T-helper 2 cell (primary cell): ENCODE measurements at places on chromosomes 2 and 18.

DNA sequence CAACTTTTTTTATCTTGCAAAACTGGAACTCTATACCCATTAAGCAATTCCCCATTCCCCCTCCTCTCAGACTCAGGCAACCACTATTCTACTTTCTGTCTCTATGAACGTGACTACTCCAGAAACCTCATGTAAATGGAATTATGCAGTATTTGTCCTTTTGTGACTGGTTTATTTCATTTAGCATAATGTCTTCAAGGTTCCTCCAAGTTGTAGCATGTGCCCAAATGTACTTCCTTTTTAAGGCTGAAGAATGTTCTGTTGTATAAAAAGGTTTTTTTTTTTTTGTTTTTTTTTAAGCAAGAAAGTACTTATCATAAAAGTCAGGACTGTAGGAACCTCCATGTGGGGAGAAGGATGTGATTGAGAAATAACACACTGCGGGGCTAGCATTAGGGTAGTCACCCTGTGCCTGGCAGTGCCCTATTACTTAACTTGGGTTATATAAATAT is 262.9 kb upstream of the FBXO11 start:
- DNase-seq = no peak

GRCh38 chr2:127700527-127701192 is 637 bp upstream of the SFT2D3 start:
- DNase-seq = no peak

DNA sequence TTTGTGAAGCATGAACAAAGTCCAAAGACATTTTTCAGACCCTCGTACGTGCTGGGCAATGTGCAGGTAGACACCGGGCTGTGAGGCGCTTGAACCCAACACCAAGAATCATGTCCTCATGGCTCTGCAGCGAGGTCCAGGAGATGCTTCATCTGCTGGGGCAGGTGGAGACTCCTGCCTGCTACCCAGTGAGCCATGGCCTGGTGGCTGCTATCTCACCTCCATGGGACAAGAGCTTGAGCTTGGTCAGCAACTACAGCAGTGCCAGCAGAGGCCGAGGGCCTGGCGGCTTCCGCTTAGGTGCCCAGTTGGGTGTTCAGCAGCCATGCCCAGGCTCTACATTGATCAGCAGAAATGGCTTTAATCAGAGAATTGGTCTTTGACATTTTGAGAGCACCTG is 281.0 kb upstream of the HS6ST1 start:
- no peak for DNase-seq

DNA sequence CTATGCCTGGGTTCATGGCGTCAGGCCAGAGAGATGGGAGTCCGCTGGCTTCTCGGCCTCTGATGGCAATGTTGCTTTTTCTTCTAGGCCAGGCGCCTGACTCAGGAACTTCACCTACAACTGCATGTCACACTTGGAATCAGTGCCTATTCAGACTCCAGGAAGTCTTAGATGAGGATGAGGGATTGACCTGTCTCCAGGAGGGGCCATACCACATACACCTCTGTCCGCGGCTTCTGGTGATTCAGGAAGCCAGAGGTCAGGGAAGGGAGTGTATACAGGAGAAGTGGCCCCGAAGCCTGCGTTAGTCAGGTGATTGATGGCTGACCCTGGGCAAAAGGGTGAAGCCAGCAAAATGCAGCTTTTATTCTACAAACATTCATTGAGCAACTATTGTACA is 109.1 kb upstream of the RMDN2 start:
- DNase-seq = no peak

GRCh38 chr2:216429428-216429827 is 17.1 kb downstream of the SMARCAL1 start:
- no peak for DNase-seq

DNA sequence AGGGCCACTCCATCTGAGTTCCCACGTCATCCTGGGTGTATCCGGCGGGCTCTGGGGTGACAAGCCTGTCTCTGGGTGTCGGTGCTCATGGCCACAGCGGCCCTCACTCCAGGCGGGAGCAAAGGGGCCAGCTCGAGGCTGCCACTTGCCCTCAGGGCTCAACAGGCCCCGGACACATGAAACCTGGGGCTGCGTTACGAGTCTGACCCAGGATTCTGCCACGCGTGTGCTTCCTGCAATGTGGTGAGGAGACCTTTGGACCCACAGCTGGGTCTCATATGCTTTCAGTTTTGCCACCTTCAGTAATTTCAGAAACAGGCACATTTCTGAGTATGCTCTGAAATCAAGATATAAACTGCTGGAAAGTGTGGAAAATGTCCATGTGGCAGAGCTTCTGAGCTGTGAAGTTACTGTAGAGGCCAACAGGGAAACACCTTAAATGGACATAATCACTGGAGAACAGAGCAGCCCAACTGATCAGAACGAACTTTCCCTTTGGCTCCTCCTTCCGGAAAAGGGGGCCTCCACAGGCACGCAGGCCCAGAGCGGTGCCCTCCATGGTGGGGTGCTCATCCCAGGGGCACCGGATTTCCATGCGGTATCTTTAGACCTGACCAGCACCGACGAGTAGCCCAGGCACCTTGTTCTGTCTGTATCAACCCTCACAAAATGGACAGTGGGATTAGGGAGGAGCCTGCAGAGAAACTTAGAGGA is 14.1 kb downstream of the PER2 start:
- no peak for DNase-seq

- no peak for DNase-seq
These were observed 778.5 kb upstream of the FANCL start for GRCh38 chr2:59019566-59020159.
